Panc1 (cell line): ENCODE measurements at places on chromosomes 2 and 18.

- DNase-seq, result no peak
Measured at GRCh38 chr2:3585261-3586109, 9.4 kb upstream of the COLEC11 start.

GRCh38 chr2:23859983-23860382 lies 66.9 kb downstream of the ATAD2B start:
- no peak for DNase-seq

GRCh38 chr2:186612026-186612425 lies 22.2 kb downstream of the ITGAV start:
- DNase-seq, result no peak

GRCh38 chr2:11869391-11869991 lies 123.1 kb downstream of the LPIN1 start:
- DNase-seq, result no peak

GRCh38 chr2:238282861-238283738 lies 5.3 kb downstream of the PER2 start:
- DNase-seq, result no peak
